ENCODE measurements at places on chromosomes 2 and 18.

- DNase-seq, result no peak
These were observed 10.7 kb downstream of the CAB39 start for GRCh38 chr2:230723363-230723762.

DNA sequence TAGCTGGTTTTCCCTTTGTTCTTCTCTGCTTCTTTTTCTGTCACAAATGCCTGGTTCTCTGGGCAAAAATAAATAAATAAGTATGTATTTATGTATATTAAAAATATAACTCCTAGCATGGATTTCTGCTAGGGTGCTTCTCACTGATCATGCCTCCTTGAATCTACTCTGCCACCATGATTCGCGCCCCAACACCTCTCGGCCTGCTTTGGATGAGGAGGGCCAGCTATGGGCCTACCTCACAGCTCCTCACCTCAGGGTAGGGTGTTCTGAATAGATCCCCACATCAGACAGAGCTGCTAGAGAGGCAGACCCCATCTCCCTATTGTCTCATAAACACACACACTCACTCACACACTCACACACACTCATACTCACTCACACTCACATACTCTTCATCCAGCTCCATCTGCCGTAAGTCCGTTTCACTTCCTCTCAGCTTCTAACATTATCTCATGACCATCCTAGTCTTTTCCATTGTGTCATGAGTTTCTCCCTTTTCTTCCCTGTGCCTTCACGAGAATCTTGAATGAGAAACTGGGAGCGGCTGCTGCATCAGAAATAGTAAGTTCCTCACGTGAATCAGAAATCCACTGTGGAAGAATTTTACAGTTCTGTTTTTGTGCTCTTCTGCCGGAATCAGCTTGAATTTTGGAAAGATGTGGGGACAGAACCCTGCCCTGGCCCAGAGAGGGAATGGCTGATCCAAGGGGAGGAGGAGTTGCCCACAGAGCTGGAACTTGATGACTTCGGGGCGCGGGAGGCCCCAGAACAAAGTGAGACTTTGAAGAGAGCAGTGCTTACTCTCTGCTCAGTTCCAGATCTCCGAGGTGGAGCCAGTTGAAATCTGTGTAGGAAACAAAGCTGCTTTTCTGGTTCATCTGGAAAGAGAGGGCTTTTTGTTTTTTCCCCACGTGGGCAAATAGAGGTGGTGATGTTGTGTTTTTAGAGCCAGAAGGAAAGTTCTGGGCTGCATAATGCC lies 20.9 kb downstream of the ANXA4 start:
- DNase-seq, result no peak

DNA sequence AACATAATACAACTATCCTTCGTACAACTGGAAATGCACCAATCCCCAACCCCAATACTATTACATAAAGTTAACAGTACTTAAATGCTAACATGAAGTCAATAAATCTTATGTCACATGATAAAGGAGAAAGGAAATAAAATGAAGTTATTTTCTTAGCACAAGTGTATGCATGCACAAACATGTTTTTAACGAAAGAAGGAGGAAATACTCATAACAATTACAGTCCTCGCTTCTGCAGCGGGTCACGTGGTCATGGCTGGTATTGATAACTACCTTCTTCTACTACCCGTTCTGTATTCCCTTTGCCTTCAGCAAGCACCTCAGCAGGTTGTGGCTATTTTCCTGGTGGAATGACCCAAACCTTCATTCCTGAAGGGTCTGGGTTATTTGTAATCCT lies 51.7 kb downstream of the PSMG2 start:
- DNase-seq, result no peak

- no peak for DNase-seq
These were observed 18.4 kb upstream of the TMEM17 start for GRCh38 chr2:62524293-62524941.

DNA sequence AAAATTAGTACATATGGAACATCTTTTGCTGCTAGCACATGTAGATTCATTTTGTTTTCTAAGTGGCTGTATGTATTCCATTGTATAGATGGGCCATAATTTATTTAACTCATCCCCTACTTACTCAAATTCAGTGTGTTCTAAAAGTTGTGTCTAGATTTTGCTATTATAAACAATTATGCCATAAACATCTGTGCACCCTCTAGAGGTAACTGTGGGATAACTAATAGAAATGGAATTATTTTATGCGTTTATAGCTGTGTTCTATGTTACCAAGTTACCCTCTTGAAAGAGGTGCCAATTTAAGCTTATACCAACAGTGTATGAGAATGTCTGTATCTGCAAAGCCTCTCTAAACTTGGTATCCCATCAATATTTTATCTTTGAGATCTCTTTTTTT lies 100.4 kb downstream of the MMADHC start:
- no peak for DNase-seq

GRCh38 chr2:119440501-119440870 lies 8.8 kb downstream of the TMEM37 start:
- DNase-seq, result no peak

GRCh38 chr2:197208841-197209240 lies 101.7 kb downstream of the ANKRD44 start:
- no peak for DNase-seq

- DNase-seq, result no peak
These were observed at the start of gene SGPP2 for GRCh38 chr2:222424276-222424728. SGPP2 (plus strand) TSS chr2:222424543; CDS start chr2:222424603, 60 bp downstream.

DNA sequence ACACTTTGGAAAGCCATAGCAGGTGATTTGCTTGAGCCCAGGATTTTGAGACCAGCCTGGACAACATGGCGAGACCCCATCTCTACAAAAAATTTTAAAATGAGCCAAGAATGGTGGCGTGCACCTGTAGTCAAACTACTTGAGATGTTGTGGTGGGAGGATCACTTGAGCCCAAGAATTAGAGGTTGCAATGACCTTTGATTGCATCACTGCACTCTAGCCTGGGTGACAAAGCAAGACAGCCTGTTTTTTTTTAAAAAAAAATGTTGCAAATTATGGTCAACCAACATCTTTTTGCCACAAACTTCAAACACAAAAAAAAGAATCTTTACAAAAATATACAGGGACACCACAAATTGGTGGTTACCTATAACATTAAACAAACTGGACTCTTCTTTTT lies 40.3 kb downstream of the MEX3C start:
- no peak for DNase-seq

DNA sequence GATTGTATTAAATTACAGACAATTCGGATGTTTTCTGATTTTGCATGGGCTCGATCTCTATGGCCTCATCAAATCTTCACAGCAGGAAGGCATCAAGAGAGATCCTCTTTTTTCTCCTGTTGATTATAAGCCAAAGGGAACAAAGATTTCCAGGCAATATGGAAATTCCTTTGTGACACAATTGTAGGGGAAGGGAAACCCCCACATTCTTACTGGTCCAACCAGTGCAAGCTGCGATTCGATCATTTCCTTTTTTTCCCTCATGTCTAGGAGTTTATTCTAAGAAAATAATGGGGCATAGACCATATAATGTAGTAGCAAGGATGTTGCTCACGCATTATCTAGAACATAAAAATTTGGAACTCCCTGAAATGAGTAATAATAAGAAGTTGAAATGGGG lies 87.7 kb downstream of the LYPD6 start:
- no peak for DNase-seq

All from stimulated activated CD4-positive, alpha-beta T cell treated with anti-CD3 and anti-CD28 coated beads, Interleukin-1b, Interleukin-23, amount 100 ng/mL, for 1 hour (primary cell).